ENCODE measurements at places on chromosomes 1 and 21.

DNA sequence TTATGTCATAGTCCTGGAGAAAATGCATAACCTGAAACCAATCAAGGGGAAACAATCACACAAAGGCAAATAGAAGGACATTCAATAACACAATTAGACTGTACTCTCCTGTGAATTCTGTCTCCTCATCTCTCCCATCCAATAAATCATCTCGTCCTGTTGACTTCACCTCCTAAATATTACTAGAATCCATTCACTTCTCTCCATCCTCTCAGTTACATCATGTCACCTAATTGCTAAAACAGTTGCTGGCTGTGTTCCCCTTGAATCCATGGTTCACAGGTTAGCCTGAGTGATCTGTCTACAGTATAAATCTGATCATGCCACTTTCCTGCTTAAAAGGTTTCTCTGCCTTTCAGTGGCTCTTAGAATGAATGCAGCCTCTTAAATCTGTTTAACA is 220.2 kb downstream of the TGFB2 start:
- no peak for DNase-seq

- no peak for DNase-seq
Observed at GRCh38 chr1:221509575-221510355, 232.1 kb downstream of the DUSP10 start.

DNA sequence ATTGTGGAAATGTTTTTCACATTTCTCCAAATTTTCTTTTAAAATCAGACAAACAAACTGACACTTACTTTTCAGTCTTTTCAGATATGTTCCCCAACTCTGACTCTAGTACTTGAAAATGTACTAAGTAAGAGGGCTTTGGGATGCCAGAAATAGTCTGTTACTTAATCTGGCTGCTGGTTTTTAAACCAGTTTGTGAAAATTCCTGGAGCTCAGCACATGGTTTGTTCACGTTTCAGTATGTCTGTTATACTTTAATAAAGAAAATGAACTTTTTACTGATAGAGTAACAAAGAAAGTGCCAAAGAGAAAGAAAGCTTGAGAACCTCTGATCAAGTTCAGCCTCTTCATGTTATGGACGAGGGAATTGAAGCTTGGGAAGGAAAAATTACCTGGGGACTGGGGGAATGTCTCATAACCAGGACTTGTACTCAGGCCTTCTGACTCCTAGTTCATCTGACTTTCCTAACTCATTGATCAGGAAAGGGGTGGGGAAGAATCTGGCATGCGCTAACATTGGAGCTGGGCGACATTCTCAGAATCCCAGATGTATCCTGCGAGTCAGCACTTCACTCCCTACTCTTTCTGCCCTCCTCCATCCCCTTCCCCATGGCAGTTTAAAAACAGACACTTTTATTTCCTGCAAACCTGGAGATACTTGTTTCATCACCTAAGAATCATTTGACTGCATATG is 30.8 kb upstream of the DNAJC6 start:
- no peak for DNase-seq

GRCh38 chr1:173122958-173123852 is 72.5 kb upstream of the TNFSF18 start:
- DNase-seq, result no peak

GRCh38 chr1:236925386-236925785 is 78.9 kb downstream of the MT1HL1 start:
- DNase-seq, result no peak

- DNase-seq, result no peak
Observed at GRCh38 chr1:15452216-15452615, 4.3 kb upstream of the CELA2A start.

GRCh38 chr1:238953448-238954010 is 432.8 kb upstream of the CHRM3 start:
- no peak for DNase-seq

GRCh38 chr1:156816561-156817328 is at the start of gene SH2D2A:
SH2D2A (minus strand) TSS chr1:156816848; CDS start chr1:156816708, 140 bp downstream.
- DNase-seq, result no peak
